ENCODE measurements at places on chromosomes 11 and 22. TPM values are rescaled to one million over a fixed set of nuclear protein-coding genes. Genes with fewer than 3 reads are reported as not detected.

Gene NPAS4
- total RNA-seq = 1.00 TPM

Gene ST3GAL4
- total RNA-seq = 17.4 TPM

GRCh38 chr11:118105657-118106305 lies 19.0 kb upstream of the SMIM35 start:
- no peak for DNase-seq
- no peaks in the 10 kb centered on the region for H3K4me1 ChIP-seq
- no peak overlapping the region for H3K27ac ChIP-seq
- no peak overlapping the region for H3K4me3 ChIP-seq

DNA sequence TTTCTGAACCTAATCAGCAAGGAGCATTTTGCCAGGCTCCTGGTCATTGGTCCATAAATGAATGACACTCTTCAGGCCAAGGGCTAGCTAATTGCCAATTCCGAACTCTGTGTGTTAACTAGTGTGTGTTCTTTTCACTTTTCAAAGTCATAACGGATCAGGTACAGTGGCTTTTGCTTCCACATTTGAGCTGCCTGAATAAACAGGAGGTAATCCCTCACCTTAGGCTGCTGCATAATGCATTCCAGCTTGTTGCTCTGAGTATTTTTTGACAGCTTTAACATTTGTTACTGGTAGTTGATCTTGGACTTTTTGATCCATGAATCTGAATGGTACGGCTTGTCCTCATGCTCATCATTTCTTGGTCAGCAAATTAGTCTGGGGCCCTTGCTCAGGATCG lies 485.1 kb downstream of the CNTN5 start:
- peaks cover 6% of the 10 kb centered on the region for H3K4me1 ChIP-seq
- H3K27ac ChIP-seq = no peak overlapping the region
- no peak overlapping the region for H3K4me3 ChIP-seq
- no peak for DNase-seq
- H3K36me3 ChIP-seq = no peaks in the 10 kb centered on the region

GRCh38 chr11:67393437-67393836 lies 1.7 kb downstream of the RAD9A start:
- no peak overlapping the region for H3K27ac ChIP-seq
- peaks cover 2% of the 10 kb centered on the region for H3K36me3 ChIP-seq
- peak overlapping the region; percentile 79 for H3K4me3 ChIP-seq
- no peak for DNase-seq

DNA sequence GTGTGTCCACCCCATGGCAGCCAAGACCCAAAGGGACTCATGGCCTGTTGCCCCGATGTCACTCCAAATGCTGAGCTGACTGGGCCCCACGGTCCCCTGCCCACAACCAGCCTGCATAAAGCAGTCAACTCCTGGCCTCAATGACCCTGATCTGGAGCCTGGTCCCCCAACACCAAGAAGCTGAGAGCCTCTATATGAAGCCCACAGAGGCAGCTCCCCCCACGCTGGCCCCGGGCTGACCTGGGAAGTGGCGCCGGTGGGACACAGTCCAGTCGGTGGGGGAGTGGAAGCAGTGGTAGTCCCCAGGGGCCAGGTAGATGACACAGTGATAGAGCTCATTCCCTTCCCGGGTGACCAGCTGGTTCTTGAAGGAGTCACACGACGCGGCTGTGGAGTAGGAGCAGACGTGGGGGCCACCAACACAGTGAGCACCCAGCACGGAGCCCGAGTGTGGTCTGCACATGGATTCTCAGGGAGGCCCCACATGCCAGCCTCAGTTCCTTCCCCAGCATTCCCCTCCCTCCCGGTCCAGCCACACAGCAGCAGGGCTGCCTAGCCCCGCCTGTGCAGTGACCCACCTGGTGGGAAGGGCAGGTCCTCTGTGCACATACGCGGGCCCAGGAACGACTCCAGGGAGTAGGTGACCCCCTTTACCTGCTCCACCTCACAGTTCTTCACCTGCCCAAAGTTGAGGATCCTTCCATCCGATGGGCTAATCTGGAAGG lies 41.1 kb downstream of the PISD start:
- H3K27ac ChIP-seq = no peak overlapping the region
- DNase-seq = no peak
- no peak overlapping the region for H3K4me3 ChIP-seq
- H3K36me3 ChIP-seq = peaks cover 3% of the 10 kb centered on the region
- peaks cover 6% of the 10 kb centered on the region for H3K4me1 ChIP-seq
- H3K27me3 ChIP-seq = no peaks in the 10 kb centered on the region

Data from mesothelial cell of epicardium (in vitro differentiated cells).